ENCODE measurements at places on chromosomes 1 and 21.

DNA sequence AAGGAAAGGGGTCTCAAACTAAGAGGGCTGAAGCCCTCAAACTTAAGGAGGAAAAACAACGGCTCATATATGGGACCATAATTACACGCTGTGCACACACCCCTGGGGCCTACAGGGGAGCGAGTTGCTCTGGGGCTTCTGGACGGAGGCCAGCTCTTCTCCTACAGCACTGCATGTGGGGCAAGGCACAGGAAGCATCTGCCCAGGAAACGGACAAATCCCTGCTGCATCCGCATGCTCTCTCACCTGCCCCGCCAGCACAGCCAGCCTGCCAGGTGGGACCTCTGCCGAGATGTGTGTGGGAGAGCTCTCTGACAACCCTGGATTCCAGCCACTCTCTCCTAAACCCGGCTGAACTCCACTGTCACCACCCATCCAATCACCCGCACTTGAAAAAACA, 54.1 kb downstream of the MRPL37 start:
- DNase-seq = no peak
- no peak overlapping the region for H3K27ac ChIP-seq
- peaks cover 34% of the 10 kb centered on the region for H3K4me1 ChIP-seq
- H3K27me3 ChIP-seq = no peaks in the 10 kb centered on the region

DNA sequence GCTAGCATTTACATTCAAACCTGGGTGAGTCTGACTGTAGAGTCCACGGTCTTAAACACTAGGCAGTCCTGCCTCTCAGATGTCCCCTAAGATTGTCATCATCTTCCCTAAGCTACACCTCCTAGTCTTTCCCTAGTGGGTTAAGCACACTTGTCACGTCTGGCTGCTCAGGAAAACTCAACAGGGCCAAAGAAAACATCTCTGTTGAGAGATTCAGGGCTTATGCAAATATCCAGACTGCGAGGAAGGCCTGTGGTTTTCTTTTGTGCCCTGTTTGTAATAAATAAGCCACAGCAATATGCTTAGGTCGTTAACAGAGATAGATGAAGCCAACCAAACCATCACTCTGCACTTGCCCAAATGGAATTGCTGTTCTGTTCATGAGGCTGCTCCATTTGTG, 472.6 kb upstream of the DEPDC1 start:
- DNase-seq = no peak
- H3K36me3 ChIP-seq = no peaks in the 10 kb centered on the region
- no peak overlapping the region for H3K4me3 ChIP-seq
- H3K27ac ChIP-seq = no peak overlapping the region
- no peaks in the 10 kb centered on the region for H3K27me3 ChIP-seq
- no peaks in the 10 kb centered on the region for H3K4me1 ChIP-seq

DNA sequence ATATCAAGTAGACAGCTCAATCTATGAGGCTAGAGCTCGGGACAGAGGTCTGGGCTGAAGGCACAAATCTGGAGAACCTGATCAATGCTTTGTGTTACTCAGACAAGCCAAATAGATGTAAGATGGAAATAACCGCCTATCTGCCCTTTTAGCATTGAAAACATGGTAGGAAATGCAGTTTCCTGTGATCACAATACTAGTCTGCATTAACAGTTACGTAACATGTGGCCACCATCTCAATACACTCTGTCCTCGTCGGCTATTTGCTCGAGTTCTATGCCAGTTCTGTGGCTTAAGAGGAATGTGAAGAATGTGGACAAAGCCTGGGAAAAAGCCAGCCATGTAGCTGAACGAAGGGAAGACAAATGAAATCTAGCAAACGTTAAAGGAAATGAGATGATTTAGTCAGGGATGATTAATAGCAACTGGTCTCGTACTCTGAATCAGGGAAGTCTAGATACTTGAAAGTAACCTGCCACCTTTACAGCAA, 73.3 kb downstream of the HSF2BP start:
- H3K4me1 ChIP-seq = peaks cover 30% of the 10 kb centered on the region
- no peak overlapping the region for H3K4me3 ChIP-seq
- peak overlapping the region; percentile 87 for H3K27ac ChIP-seq
- no peaks in the 10 kb centered on the region for H3K27me3 ChIP-seq
- peak; percentile 88 for DNase-seq
- H3K36me3 ChIP-seq = no peaks in the 10 kb centered on the region

- no peak within 1 kb of the TSS for H3K27ac ChIP-seq
- H3K27me3 ChIP-seq = peaks cover 13% of the 10 kb centered on the region
- DNase-seq = no peak
- no peaks in the 10 kb centered on the region for H3K36me3 ChIP-seq
- no peaks in the 10 kb centered on the region for H3K4me1 ChIP-seq
- peak within 1 kb of the TSS; percentile 57 for H3K4me3 ChIP-seq
Observed at GRCh38 chr1:95117207-95118066, at the start of gene TLCD4. Gene TLCD4, plus strand, starts transcription at chr1:95117355. Its CDS starts 26,547 bp downstream, at chr1:95143902.

DNA sequence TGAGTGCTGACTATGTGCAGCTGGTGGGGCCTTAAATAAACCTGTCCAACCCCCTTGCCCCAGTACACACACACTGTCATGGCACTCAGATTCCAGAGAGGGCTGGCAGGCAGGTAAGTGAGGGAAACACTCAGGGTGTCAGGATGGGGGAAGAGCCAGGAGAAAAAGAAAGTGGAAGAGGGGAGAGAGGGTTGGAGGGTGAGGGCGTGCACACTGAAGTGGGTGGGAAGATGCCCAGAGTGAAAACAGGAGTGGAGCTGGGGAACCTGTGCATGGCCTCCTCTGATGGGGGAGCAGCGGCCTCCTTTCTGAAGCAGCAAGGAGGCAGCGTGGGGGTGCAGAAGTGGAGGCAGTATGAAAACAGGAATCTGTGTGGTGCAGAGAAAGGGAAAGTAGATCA, 160.6 kb upstream of the JUN start:
- H3K27me3 ChIP-seq = no peaks in the 10 kb centered on the region
- H3K4me1 ChIP-seq = no peaks in the 10 kb centered on the region
- no peak for DNase-seq
- H3K36me3 ChIP-seq = no peaks in the 10 kb centered on the region
- H3K27ac ChIP-seq = no peak overlapping the region
- no peak overlapping the region for H3K4me3 ChIP-seq

DNA sequence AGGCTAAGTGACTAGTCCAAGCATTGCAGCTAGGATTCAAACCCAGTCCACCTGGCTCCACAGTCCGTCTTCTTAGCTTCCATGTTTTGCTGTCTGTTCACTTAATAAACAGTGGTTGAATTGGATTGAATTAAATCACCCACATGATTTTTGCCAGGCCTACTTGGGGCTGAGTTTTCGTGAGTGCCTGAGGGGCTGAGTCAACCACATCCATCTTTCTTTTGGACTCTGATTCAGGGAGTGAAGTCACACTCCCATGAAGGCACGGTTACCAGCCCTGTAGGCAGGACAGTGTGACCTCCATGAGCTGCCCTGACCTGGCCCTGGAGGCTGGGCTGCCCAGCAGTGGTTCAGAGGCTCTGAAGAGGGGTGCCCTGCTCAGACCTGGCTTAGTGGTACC, 123.7 kb downstream of the ACTL8 start:
- no peak overlapping the region for H3K4me3 ChIP-seq
- H3K27ac ChIP-seq = no peak overlapping the region
- H3K36me3 ChIP-seq = no peaks in the 10 kb centered on the region
- no peak for DNase-seq
- no peaks in the 10 kb centered on the region for H3K4me1 ChIP-seq

DNA sequence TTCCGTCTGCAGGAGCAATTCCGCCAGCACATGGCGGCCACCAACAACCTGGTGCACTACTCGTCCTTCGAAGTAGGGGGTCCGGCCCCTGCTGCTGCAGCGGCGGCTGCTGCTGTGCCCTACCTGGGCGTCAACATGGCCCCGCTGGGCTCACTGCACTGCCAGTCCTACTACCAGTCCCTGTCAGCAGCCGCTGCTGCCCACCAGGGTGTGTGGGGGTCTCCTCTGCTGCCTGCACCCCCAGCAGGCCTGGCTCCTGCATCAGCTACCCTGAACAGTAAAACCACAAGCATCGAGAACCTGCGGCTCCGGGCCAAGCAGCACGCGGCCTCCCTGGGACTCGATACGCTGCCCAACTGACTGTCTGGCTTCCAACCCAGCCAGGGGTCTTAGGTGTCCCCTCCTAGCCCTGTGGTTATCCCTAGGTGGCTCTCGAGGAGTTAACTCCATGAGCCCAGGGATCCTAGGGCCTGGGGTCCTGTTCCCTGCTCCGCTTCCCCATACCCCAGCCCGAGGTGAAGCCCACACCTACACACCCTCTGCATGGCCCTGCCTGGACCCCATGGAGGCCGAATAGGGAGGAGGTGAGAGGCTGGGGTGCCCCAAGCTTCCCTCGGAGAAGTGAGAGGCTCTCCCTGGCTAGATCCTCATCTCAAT, 22.6 kb downstream of the DMBX1 start:
- no peaks in the 10 kb centered on the region for H3K4me1 ChIP-seq
- DNase-seq = no peak
- no peak overlapping the region for H3K4me3 ChIP-seq

- H3K27ac ChIP-seq = no peak overlapping the region
- no peak for DNase-seq
- H3K4me1 ChIP-seq = peaks cover 12% of the 10 kb centered on the region
- no peaks in the 10 kb centered on the region for H3K27me3 ChIP-seq
- H3K4me3 ChIP-seq = no peak overlapping the region
Observed at GRCh38 chr1:58779059-58779754, 4.6 kb downstream of the JUN start.

- no peak overlapping the region for H3K4me3 ChIP-seq
- H3K27me3 ChIP-seq = no peaks in the 10 kb centered on the region
- no peaks in the 10 kb centered on the region for H3K4me1 ChIP-seq
- H3K27ac ChIP-seq = no peak overlapping the region
Observed at GRCh38 chr1:73366734-73367413, 831.1 kb downstream of the LRRIQ3 start.

GRCh38 chr1:226641671-226642231, 93.2 kb downstream of the STUM start:
- H3K27ac ChIP-seq = no peak overlapping the region
- H3K4me3 ChIP-seq = no peak overlapping the region
- H3K4me1 ChIP-seq = no peaks in the 10 kb centered on the region
- DNase-seq = no peak
- H3K36me3 ChIP-seq = no peaks in the 10 kb centered on the region
- no peaks in the 10 kb centered on the region for H3K27me3 ChIP-seq

GRCh38 chr1:52080014-52080415, 23.9 kb downstream of the BTF3L4 start:
- no peak overlapping the region for H3K27ac ChIP-seq
- no peaks in the 10 kb centered on the region for H3K4me1 ChIP-seq
- no peaks in the 10 kb centered on the region for H3K27me3 ChIP-seq

DNA sequence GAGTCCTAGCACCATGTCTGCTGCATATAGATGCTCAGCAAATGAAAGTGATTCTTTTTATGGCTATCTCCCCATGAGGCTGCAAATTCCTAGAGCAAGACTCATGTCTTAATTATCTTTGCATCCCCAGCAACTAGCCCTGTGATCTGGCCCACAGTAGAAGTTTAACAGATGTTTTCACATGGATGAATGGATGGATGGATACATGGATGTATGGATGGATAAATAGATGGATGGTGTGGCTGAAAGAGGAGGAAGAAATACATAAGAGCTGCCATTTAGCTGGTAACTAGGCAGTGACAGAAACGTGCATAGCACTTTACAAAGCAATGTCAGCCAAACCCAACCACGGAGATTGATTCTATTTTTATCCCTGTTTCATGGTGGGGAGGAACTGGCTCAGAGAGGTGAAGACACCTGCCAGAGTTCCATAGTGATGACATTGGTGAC, 32.7 kb upstream of the ZBTB40 start:
- no peaks in the 10 kb centered on the region for H3K36me3 ChIP-seq
- no peak overlapping the region for H3K27ac ChIP-seq
- DNase-seq = no peak
- peaks cover 12% of the 10 kb centered on the region for H3K4me1 ChIP-seq
- no peak overlapping the region for H3K4me3 ChIP-seq

DNA sequence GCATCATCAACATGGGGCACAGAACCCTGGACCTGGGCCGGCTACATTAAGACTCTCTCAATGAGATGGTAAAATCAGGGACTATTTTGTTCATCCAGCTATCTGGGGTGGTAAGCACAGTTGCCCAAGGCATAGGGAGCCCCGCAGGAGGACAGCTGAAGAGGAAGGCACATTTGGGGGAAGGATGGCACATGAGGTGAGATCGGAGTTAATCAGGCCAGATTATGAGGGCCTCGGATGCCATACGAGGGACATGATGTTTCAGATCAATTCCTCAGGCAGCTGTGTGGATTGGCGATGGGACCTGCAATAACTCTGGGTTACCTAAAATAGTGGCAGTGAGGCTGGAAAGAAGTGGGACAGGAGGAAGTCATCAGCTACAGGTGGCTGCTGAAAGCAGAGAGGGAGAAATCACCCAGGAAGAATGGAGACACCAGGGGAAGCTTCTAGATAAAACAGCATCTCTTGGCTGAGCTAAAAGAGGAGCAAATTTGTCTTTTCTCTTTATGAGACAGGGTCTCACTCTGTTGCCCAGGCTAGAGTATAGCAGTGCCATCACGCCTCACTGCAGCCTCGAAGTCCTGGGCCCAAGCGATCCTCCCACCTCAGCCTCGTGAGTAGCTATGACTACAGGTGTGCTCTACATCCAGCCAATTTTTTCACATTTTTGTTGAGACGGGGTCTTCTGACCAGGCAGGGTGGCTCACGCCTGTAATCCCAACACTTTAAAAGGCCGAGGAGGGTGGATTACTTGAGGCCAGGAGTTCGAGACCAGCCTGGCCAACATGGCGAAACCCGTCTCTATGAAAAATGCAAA, 21.1 kb downstream of the TOMM20 start:
- peaks cover 26% of the 10 kb centered on the region for H3K36me3 ChIP-seq
- no peak overlapping the region for H3K4me3 ChIP-seq
- H3K4me1 ChIP-seq = peaks cover 23% of the 10 kb centered on the region
- no peak overlapping the region for H3K27ac ChIP-seq
- no peak for DNase-seq

GRCh38 chr1:157469752-157470675, 82.3 kb downstream of the FCRL5 start:
- no peaks in the 10 kb centered on the region for H3K4me1 ChIP-seq
- no peak overlapping the region for H3K4me3 ChIP-seq
- no peaks in the 10 kb centered on the region for H3K36me3 ChIP-seq
- H3K27me3 ChIP-seq = no peaks in the 10 kb centered on the region

DNA sequence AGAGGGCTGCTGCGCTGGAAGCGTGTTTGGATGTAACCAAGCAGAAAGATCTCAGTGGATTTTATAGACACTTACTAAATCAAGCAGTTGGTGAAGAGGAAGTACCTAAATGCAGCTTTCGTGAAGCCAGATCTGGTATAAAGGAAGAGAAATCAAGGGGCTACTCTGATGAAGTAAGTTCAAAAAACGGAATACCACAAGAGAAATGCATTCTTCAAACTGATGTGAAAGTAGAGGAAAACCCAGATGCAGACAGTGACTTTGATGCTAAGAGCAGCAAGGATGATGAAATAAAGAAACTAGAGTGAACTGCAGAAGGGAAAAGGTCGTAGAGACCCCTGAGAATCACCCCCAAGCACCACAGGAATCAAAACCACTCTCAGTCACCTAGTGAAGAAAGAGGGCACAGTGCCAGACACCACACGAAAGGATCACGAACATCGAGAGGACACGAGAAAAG, 40.8 kb upstream of the NEXN start:
- DNase-seq = no peak
- no peaks in the 10 kb centered on the region for H3K27me3 ChIP-seq
- no peaks in the 10 kb centered on the region for H3K4me1 ChIP-seq
- H3K4me3 ChIP-seq = no peak overlapping the region
- H3K27ac ChIP-seq = no peak overlapping the region

GRCh38 chr1:68293122-68293521, 60.8 kb upstream of the WLS start:
- no peak for DNase-seq
- H3K4me3 ChIP-seq = no peak overlapping the region
- no peak overlapping the region for H3K27ac ChIP-seq
- H3K4me1 ChIP-seq = no peaks in the 10 kb centered on the region
- no peaks in the 10 kb centered on the region for H3K27me3 ChIP-seq
- no peaks in the 10 kb centered on the region for H3K36me3 ChIP-seq

GRCh38 chr1:2347409-2347785, 44.0 kb downstream of the MORN1 start:
- no peaks in the 10 kb centered on the region for H3K27me3 ChIP-seq
- no peak overlapping the region for H3K4me3 ChIP-seq
- DNase-seq = no peak
- no peaks in the 10 kb centered on the region for H3K36me3 ChIP-seq

All from Panc1 (cell line).